NCI-H1930 (cell line): ENCODE measurements at places on chromosomes 16 and 17.

- no peak for DNase-seq
These were observed 2.5 kb upstream of the ZNF423 start for GRCh38 chr16:49858200-49859124.

DNA sequence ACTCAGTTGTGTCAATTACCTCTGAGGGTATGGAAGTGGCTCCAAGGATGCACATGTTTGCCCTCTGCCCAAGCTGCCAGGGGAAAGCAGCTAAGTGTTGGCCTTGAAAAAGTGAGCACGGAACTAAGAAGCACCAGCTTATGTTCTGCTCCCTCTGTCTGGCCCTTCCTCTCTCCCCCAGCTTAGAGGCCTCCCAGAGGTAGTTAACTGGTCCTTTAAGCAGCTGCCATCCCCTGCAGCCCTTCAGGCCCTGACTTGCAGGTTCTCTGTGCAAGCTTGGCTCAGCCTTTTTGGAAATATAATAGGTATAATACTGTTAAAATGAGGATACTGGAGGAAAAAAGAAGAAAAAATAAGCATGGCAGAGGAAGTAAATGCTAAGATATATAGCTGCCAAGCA lies 7.0 kb upstream of the UBE2Z start:
- no peak for DNase-seq

DNA sequence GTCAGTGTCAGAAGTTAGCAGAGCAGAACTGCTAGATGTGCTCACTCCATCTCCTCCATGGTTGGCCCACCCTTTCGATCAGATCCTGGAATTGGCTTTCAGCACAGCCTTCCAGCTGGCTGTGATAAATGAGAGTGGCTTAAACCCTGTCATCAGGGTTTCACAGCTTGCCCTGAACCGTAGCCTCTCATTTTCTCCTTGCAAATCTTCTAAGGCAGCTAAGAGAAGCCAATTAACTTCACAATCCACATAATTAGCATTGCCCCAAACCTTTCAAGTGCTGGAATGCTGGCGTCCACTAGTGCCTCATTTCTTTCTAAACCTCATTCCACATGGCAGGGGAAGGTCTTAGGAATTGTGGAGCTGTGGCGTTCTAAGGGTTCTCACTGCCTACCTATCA lies 21.7 kb downstream of the MILR1 start:
- DNase-seq = no peak

- DNase-seq = no peak
These were observed 251.2 kb downstream of the PARN start for GRCh38 chr16:14378689-14379467.

DNA sequence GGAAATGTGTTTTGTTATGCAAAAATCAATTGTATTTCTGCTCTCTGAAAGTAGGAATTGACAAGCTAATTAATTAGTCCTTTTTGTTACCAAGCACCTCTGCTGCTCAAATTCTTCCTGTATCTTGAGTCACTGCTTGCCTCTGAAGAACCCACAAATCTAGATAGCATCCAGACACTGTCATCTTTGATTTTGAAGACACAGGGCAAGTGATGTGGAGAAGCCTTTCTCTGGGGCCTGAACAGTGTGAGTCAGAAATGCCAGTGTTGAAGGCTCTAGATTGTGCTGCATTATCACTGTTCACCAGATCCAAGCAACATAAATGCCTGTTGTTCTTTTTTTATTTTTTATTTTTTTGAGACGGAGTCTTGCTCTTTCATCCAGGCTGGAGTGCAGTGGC lies 10.9 kb upstream of the ST6GALNAC1 start:
- no peak for DNase-seq
